ENCODE measurements at places on chromosomes 2 and 18.

DNA sequence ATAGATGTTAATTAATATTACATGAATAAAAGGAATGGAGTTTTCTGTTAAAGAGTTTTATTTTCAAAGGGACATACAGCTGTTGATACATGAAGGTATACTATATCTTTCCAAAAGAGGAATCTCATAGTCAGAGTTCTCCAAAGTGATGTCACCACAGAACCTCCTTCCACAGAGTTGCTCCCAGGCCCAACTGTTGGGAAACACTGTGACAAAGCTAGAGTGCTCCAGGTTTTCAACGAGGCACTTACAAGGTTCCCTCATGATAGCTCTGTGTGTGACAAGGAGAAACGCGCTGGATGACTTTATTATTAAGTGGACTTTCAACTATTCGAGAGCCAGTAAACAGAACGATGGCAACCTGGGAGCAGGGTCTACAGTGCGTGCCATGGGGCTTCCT is 33.5 kb downstream of the PTPN18 start:
- DNase-seq, result no peak

GRCh38 chr2:177625744-177626650 is 233.4 kb downstream of the AGPS start:
- DNase-seq, result no peak

DNA sequence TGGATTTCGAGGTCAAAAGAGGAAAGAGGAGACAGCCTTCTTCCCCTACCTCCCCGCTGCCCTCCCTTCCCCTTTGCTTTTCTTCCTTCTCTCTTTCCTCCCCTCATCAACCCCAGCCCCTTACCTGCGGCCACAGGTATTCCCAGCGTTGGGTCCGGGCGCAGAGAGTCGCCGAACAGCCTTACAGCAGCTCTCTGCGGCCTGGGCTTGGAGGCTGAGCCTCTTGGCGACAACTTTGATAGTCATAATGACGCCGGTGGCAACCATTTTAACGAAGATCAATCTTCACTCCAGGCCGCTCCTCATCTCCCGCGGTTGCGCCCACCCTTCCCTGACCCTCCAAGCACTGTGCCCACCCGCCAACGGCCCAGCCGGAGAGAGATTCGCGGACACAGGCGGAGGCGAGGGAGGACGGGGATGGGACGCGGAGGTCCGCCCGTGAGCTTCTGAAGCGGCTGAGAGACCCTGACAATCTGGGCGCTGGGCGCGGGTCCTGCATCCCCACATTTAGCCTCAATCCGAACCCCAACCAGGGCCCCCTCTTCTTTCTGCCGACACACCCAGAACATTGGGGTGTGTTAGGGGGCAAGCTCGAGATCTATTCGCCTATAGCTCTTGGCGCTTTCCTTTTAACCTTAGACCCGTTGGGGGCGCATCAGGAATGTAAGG is 1.5 kb upstream of the EVX2 start:
- DNase-seq, result no peak

DNA sequence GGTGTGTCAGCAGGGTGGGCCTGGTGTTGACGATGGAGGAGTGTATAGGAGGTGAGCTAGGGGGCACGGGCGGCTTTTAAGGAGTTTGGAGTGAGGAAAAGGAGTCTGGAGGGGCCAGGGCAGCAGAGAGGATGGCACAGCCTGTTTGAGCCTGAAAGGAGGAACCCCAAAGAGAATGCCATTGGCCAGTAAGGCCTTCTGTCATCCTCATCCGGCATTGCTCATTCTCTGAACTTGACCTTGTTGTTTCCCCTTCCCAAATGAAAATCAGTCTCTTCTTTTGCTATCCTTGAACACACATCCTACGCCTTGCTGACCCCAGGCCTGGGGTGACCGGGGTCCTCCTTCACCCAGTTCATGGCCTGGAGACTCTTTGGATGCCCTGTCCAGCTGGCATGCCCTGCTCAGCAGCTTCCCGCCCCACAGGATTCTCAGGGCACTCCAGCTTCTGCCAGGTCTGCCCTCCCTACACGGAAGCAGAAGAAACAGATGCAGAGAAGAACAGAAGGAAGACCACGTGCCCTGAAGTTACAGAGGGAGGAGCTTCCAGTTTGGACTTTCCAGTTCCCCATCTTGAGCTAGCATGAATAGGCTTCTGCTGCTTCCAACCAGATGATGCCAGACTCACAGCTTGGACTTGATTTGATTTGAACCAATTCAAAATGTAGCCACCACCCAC is 20.5 kb upstream of the KIF3C start:
- no peak for DNase-seq

DNA sequence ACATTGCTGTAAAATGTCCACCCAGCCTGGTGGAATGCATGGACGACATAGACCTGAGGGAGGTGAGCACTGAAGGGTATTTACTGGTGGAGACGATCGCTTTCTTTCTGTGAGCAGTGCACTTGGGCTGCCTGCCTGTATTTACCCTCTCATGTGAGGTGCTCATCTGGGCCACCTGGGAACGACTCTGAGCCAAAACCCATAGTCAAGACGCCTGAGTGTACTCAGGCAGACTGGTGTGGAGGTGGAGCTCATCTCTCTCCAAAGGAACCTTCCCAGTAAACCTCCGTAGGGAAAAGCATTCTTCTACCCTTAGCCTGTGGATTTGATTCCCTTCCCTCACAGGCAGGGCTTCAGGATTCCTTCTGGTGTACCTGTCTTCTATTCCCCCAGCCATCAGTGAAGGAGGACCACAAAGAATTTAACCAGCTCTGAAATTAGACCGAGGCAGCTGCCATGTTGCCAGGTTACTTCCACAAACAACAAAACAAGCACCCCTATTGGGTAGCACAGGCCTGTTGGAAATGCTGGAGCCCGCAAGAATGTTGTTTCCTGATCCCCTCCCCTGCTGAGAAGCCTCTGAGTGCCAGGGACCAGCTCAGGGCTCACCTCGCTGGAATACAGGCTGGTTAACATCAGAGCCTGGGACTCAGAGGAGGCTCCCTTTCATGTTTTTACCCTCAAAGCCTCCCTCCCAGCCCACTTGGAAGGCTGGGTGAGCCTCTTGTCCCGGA is 47.5 kb upstream of the TXNDC2 start:
- no peak for DNase-seq

- DNase-seq, result no peak
Measured at GRCh38 chr2:58971511-58972360, 730.6 kb upstream of the FANCL start.

- no peak for DNase-seq
Measured at GRCh38 chr2:133888107-133888506, 319.8 kb upstream of the NCKAP5 start.

DNA sequence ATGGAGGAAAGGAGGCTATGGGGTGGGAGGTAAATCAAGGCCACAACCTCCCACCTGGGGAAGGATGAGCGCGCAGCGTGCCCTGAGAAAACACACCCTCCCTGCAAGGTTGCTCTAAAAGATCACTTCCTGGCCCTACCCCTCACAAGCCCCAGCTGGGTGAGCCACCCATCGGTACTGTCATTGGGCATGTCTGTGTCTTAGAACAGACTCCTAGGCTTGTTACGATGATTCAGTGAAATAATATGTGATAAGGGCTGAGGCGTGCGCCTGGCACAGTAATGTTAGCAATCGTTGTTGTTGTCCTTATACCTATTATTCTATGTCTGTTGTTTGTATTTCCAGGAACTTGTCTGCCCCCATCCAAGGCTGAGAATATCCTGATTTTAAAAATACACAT is 175.1 kb downstream of the ZFP36L2 start:
- no peak for DNase-seq
